Activated CD4-positive, alpha-beta T cell treated with anti-CD3 and anti-CD28 coated beads, Interleukin-2, amount 50 U/mL, for 48 hours (primary cell): ENCODE measurements at places on chromosomes 12 and 14.

DNA sequence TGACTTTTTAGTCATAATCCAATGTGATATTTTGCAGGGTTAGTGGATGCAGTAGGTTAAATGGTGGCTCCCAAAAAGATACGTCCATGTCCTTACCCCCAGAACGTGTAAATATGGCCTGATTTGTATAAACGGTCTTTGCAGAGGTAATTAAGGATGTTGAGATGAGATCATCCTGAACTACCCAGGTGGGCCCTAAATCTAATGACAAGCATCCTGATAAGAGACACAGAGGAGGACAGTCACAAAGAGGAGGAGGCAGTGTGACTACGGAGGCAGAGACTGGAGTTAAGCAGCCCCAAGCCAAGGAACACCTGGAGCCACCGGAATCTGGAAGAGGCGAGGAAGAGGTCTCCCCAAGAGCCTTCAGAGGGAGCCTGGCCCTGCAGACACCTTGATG is 293.4 kb downstream of the ZFP36L1 start:
- DNase-seq = no peak

GRCh38 chr12:131883521-131883900 is 10.9 kb upstream of the ULK1 start:
- no peak for DNase-seq

- no peak for DNase-seq
Measured at GRCh38 chr12:116015525-116015924, 262.0 kb downstream of the MED13L start.

GRCh38 chr12:102005256-102005655 is 56.5 kb downstream of the WASHC3 start:
- no peak for DNase-seq

- no peak for DNase-seq
Measured at GRCh38 chr12:27123642-27124041, 41.3 kb upstream of the C12orf71 start.

GRCh38 chr14:97177635-97178034 is 380.5 kb downstream of the VRK1 start:
- DNase-seq = no peak

GRCh38 chr12:3921151-3921471 is 47.9 kb upstream of the PARP11 start:
- no peak for DNase-seq

DNA sequence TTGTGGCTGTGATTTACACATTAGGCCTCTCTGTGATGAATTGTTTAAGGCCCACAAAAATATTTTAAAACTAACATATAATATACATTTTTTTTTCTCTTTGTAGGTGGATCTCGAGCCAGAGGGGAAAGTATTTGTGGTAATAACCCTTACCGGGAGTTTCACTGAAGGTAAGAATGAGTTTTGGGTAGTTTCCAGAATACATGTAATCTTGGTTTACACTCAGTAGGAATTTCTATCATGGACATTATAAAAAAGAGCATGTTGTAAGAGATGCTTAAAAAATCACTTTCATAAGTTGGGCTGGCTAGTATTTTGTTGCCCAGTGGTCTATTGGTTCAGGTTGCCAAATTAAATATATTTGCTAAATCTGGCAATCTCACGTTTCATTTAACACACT is 69.7 kb downstream of the PRKCH start:
- DNase-seq = no peak

DNA sequence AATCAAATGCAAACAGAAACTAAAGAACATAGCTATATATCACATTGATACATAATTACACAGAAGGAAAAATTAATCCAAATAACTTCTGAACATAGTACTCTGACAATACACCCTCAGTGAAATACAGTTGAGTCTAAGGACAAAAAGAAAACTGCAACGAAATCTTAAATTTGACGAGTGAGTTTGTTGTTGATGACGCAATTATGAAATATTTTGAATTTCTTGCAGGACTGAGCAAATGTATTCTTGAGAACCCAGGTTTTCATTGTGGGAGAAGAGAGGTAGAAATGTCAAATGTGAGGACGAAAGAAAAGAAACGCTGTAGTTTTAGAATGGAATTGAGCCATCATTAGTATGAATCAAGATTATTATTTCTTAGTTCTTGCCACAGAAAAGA is 46.3 kb downstream of the EGLN3 start:
- no peak for DNase-seq

- no peak for DNase-seq
Measured at GRCh38 chr12:111361717-111362576, 6.9 kb downstream of the PHETA1 start.
